ENCODE measurements at places on chromosomes 2 and 18.

- DNase-seq = no peak
These were observed 102.5 kb upstream of the RASGRP3 start for GRCh38 chr2:33373986-33374385.

DNA sequence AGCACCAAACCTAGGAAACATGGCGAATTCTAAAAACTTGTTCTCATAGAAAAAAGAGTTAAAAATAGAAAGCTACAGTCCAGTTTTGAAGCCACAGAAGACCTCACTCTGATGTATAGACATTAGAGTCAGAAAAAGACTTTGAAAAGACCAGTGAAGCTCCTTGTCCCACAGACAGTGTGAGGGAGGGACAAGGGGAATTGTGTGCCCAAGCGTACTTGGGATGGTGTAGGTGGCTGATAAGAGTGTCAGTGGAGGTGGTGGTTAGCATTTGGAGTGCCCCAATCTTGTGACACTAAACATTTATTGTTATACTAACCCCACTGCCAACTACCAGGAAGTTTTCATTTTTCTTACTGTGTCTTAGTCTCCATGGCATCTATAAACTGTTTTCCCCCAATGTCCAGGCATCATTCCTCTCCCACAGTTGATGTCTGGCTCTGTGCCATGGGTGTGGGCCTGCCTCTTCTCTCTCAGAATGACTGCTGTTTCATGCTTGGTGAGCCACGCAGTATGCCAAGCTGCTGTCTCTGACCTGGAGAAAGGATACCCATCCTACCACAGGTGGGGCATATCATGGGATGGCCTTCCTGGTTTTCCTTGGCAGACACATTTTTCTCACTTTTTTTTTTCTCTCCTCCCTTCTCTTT, 161.4 kb downstream of the RPIA start:
- DNase-seq = no peak

- no peak for DNase-seq
These were observed 230.8 kb downstream of the CELF4 start for GRCh38 chr18:37334631-37335408.

GRCh38 chr2:172672114-172672513, 63.5 kb upstream of the RAPGEF4 start:
- no peak for DNase-seq

DNA sequence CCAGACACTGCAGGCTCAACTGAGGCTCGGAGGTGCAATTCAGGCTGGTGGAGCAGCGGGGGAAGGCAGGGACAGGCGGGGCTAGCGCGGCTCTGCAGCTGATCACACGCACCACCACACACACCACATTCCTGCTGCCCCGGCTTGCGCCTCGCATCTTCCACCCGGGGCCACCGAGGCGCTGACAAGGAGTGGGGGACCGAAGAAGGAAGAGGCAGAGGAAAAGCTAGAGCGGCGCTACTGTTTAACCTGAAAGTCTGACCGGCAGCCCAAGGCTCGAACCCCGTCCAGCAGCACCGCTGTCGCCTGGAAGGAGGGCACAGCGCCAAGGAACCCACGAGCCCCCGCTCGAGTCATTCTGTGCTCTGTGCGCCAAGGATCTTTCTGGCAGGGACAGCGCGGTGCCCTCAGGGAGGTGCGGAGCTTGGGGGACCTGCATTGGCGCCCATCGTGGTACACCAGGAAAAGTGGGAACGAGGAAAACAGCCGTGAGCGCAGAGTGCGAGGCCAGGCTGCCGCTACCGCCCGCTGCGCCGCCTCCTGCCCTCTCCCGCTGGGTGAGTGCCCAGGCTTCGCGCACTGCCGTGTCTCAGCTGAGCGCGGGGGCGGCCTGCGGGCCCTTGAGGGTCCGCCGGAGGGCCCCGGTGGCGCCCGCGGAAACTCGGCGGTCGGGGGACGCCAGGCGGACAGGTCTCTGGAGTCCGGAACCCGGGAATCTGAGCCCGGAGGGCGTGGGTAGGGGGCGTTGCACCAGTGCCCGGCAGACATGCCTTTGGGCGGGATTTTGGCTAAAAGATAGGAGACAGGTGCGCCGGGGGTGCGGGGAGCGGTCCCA, 860 bp upstream of the KCNJ3 start:
- DNase-seq = no peak

GRCh38 chr2:63740943-63741342, 100.8 kb upstream of the UGP2 start:
- no peak for DNase-seq

DNA sequence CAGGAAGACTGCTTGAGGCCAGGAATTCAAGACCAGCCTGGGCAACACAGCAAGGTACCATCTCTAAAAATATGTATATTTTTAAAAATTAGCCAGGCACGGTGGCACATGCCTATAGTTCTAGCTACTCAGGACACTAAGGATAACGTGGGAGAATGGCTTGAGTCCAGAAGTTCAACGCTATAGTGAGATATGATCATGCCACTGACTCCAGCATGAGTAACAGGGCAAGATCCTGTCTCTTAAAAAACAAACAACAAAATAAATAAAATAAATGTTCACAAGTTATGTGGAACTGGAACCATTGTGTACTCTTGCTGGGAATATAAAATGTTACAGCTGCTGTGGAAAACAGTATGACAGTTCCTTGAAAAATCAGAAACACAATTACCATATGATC, 47.2 kb downstream of the USP34 start:
- DNase-seq = no peak

DNA sequence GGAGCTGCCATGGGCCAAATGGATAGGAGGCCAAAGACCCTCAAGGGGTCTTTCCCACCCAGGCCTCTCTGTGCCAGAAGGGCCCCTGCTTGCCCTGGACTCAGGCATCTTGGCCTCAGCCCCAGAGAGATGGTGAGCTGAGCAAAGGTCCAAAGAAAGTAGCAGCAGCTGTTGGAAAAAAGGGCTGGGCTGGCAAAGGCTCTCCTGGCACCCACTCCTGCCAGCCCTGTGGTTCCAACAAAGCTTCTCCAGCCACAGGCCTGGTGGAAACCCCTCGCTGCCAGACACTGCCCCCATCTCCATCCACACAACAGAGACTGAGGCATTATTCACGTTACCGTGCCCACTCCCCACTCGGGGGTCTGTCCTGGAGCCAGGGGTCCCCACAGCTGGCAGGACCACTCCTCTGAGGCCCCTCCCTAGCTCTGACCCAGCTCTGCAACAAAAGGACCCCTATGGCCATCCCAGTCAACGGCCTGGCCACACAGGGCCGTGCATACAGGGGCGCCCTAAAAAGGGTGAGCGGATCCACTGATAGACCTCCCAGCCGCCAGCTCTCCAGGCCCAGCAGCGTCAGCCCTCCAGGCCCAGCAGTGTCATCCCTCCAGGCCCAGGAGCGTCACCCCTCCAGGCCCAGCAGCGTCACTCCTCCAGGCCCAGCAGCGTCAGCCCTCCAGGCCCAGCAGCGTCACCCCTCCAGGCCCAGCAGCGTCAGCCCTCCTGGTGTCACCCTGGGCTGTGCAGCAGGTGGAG, 10.1 kb downstream of the BIN1 start:
- no peak for DNase-seq

- no peak for DNase-seq
These were observed 608.8 kb downstream of the ADCYAP1 start for GRCh38 chr18:1513519-1513918.

DNA sequence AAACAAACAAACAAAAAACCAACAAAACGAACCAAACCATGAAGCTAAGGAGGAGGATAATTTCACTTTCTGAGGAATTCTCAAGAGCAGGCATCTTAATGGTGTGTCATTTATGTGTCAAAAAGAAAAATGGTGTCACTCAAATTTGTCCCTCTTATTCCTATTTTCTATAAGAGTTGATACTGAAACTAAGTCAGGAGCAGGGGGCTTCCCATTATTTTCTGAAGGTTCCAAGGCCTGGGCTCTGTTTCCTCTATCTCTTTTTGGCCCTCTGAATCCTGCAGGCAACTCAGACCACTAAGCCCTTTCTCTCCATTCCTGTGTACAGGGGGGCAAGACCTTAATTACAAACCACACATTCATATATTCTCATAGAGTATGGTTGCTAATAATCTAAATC, 44.0 kb upstream of the CD28 start:
- no peak for DNase-seq

- DNase-seq = no peak
These were observed 574.2 kb downstream of the DCC start for GRCh38 chr18:52914148-52914547.

- no peak for DNase-seq
These were observed 50.6 kb downstream of the DNAJC10 start for GRCh38 chr2:182766626-182767025.

DNA sequence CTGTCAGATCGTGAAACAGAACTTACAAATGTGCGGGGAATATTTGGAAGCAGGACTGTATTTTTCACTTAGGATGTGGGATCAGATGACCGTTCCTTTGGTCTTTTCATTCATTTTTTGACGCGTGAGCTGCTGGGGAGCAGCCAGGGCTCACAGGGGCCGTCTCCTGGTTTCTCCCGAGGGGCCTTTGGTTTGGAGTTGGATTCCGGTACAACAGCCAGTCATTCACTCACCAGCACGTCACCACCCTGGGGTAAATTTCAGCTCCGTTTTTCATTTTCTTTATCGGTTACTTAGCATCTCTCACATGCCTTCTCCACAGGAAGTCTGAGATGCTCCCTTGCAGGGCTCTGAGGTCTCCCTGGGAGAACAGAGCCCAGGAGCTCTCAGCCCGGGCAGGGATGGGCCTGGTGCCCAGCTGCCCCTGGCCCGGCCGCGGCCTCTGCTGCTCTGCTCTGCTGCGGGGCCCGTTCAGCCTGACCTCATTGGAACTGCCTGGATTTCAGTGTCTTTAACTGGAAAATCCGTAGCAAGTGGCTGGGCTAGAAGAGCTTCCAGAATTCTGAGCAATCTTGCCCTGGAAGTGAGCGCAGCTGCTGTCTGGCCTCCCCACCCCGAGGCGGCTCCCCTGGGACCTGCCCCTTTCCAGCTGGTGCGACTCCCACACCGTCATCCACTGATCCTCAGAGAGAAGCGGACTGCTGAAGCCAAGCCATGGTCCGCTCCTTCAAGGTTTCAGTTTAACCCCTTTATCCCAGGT, 335.6 kb downstream of the EIPR1 start:
- DNase-seq = no peak

DNA sequence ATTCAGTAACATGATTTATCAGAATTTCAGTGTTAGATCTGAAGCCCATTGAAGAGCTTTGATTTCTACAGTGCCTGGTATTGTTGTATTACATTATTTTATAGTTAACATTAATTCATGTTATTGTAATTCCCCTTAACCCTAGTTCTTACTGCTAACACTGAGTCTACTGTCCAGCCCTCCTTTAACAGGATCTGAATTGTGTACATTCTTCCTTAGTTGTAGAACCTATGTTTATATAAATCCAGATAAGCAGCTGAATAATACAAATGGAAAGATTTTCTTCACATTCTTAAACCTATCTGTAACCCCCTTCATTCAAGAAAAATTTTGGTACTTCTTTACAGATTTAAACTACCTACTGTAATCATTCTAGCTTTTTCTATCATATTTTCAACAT, 14.7 kb downstream of the NDUFAF7 start:
- DNase-seq = no peak

- no peak for DNase-seq
These were observed 33.4 kb upstream of the HPCAL1 start for GRCh38 chr2:10269291-10269690.

DNA sequence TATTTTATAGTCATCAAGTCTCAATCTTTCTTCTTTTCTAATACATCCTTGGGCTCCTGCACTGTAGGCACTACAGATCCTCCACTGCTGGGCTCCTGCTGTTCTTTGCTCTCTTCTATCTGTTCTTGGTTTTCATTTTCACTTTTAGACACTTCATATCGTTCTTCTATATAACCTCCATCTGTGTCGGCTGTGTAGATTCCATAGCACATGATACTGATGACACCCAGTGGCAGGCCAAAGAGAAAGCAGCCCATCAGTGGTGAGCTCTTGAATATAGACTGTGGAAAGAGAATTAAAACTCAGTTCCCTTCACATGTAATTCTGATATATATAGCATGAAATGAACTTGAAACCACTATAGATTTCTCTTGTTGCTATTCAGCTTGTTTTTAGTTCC, 38.0 kb downstream of the TMX3 start:
- DNase-seq = no peak

DNA sequence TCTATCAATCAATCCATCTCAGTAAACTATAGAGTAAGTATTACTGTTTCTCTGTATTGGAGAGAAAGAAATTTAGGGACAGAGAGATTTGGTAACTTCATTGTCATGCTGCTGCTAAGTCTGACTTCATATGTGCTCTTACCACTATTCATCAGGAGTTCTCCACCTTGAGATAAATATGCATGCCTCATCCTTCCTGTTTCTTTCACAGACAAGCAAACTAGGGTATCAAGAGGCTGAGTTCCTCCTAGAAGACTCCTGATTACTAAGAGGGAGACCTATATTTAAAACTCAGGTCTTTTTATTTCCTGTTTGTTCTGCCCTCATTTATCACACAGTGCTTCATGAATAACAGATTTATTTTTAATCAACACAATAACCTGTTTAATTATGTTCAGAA, 34.1 kb downstream of the RIT2 start:
- no peak for DNase-seq

DNA sequence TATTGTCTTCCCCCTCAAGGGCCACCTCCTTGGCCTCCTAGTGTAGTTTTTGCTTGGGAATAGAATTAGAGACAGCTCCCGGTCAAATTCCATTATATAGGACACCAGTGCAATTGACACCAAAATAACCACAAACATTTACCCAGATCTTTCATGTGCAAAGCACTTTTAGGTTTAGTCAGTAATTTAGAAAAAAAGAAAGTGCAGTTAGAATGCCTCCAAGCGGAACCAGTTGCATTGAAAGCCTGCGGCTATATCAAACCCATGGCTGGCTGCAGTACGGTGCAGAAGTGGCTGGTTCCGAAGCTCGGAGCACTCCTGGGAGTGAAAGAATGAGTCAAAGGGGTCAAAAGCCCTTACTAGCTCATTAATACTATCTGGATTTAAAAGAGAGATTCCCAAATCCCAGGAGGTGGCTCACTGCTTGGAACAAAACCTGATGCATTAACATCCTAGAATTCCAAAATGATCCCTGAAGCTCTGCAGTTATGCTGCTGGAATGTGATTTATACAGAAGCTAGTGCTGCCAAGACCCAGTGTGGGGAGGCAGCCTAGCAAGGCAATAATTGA, 432.2 kb upstream of the KLHL29 start:
- DNase-seq = no peak

DNA sequence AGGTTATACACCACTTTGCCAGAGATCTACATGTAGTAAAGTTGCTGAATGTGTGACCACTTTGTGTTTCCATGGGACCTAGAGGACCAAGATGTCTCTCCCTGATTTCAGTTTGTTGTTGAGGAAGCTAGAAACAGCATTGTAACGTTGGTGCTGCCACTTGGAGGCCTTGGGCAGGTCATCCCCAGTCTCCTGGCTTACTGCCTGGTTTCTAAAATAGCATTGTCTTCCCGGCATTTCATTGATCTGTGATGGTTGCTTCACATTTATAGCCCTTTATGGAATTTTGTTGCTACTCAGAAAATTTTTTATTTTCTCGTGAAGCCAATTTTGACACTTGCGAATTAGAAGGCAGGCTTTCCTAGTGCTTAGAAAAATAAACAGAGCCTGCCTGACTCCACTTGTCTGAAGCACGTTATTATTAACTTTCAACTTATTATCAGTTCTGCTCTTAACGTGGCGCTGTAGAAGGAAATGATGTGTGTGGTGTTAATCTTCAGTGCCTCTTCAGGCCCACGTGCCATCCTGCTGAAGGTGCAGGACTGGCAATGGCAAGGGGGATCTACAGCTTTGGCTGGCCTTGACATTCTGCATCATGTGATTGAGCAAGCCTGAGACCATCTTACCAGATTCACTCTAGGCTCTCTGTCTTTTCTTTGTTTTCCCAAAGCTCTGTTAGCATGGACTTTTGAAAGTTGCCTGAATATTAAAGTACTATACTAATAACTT, 59.9 kb downstream of the INPP4A start:
- no peak for DNase-seq

- no peak for DNase-seq
These were observed 148.7 kb downstream of the LDLRAD4 start for GRCh38 chr18:13366962-13367892.
